ENCODE measurements at places on chromosomes 12 and 14.
A peak's percentile ranks its signal among the peaks of the same experiment; 100 is the strongest.

- peak; percentile 56 for DNase-seq
Measured at GRCh38 chr14:29717901-29718300, 209.7 kb downstream of the PRKD1 start.

DNA sequence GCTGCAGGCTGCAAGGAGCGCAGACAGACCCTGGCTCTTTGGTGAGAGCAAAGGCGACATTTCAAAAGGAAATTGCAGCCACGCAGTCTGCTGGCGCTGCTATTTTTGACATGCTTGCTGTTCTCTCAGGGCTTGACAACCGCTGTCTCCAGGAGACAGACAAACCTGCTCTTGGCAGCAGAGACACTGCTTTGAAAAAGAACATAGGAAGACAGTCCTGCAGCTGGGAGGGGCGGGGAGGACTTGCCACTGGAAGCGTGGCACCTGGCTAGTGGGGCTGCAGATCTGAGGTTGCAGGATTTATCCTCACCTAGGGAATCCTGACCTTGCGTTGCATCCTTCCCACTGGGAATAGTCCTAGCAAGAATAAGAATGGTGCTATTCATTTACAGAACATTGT is 91.8 kb upstream of the KCNA1 start:
- DNase-seq: no peak

DNA sequence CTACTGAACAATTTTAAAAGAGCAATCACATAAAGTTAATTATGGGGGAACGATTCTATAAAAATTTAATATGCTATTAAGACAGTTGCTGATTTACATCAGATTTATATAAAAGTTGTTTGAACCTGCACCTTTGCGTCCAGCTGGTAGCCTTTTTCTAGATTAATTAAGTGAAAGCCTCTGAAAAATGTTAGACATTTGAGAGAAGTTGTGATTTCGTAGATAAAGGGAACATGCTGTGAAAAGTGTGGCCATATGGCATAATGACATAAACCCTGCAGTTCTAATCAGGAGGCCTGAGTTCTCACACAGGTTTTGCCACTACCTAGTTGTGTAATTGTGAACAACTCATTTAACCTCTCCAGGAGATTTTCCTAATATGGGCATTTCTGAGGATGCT is 187.2 kb downstream of the TMTC2 start:
- DNase-seq: no peak

DNA sequence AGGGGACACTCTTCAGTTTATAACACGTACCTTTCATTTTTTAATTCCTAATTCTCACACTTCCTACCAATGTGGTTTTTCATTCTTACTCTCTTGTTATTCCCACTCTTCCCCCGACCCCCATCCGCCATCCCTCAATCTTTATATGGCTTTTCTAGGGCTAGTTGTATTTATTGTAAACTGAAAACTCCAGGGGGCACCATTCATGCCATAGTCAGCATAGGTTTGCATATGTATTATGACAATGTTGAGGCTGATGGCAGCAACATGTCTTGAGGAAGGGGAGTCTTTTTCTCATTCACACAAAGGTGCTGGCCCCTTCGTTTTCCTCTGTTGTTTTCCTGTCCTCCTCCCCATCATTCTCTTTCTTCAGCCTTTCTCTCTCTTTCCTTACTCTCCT is 27.7 kb upstream of the LTA4H start:
- peak; percentile 44 for DNase-seq

- DNase-seq: no peak
Measured at GRCh38 chr12:5882511-5883190, 62.4 kb downstream of the ANO2 start.

DNA sequence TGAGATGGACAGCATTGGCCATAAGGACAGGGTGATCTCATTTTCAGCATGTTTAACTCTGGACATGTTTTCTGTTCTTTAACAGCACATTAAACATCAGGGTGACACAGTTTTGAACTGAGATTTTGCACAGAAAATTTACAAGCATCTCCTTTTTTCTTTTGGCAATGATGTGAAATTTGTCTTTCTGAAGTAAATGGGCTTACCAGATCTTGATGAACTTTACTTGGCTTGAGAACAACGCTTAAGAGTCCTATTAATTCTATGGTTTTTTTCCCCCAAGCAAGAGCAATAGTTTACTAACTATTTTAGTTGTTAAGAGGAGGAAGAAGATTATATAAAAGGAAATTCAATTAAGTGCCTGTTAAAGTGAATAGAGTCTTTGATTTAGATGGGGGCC is 491.0 kb downstream of the SNAPC1 start:
- DNase-seq: no peak

- DNase-seq: no peak
Measured at GRCh38 chr12:46360908-46361666, 11.5 kb downstream of the SLC38A2 start.

- no peak for DNase-seq
Measured at GRCh38 chr14:49851813-49852212, 775 bp downstream of the NEMF start.
